CD4-positive, alpha-beta T cell treated with Interleukin-10 for 1 hour (primary cell): ENCODE measurements at places on chromosomes 16 and 17.

- DNase-seq = no peak
Measured at GRCh38 chr17:62809656-62810055, 1.5 kb upstream of the MARCHF10 start.

GRCh38 chr17:79983456-79983855 is 52.2 kb downstream of the TBC1D16 start:
- no peak for DNase-seq

DNA sequence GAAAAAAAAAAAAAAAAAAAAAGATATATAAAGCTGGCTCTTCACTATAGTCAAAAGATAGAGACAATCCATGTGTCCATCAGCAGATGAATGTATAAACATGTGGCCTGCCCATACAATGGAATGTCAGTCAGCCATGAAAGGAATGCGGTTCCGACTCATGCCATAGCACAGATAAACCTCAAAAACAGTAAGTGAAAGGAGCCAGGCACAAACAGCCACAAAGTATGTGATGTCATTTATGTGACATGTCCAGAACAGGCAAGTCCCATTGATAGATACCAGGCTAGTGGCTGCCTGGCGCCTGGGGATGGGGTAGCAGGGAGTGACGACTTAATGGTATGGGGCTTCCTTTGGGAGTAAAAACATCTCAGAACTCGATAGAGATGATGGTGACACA is 155.7 kb downstream of the CMIP start:
- DNase-seq = no peak

DNA sequence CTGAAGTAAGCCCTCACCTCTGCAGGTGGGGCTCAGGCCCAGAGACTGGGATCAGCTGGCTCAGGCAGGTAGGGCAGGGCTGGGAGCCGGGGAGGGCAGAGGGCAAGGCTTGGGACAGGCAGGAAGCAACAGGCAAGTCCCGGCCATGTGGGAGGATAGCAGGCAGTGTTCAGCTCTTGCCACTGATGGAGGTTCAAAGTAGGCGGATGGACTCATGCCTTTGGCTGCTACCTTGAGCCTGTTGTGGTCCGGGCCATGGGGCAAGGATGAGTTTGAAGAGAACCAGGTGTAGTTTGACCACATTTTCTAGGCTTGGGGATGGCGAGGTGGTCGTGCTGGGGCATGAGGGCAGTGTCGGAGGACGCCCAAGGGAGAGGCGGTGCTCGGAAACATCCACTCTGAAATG is 2.7 kb downstream of the PRCD start:
- no peak for DNase-seq

DNA sequence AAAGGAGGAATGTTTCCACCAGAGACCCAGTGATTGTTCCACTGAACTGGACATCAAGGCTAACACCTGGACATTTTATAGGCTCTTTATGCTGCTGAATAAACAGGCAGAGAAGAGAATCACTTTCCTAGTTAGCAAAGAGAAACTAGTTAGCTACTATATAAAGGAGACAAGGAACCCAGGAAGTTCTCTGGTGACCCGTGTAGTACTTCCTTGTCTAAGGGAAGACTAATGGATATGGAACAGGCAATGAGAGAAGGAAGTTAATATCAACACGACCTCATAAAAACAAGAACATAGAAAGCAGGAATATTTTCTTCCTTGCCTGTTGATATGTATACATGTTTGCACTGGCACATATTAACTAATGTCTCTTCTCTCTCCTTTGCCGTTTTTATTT is 30.8 kb upstream of the RPL38 start:
- no peak for DNase-seq

DNA sequence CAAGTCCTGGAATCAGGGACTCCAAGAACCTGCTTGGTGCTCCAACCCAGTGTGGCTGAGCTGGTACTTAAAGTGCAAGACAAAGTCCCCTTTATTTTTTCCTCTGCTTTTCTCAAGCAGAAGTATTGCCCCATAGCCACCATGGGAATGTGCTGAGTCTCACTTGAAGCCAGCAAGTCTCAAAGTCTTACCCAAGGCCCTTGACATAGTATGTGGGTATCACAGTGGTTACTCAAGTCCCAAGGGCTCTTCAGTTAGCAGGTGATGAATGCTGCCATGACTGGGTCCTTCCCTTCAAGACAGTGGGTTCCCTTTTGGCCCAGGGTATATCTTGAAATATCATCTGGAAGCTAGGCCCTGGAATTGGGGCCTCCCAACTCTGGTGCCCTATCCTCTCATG is 30.5 kb upstream of the GINS3 start:
- DNase-seq = no peak

GRCh38 chr16:23842137-23842600 is 6.4 kb downstream of the PRKCB start:
- no peak for DNase-seq
